ENCODE measurements at places on chromosomes 5 and 9. TPM values are rescaled to one million over a fixed set of nuclear protein-coding genes. Genes with fewer than 3 reads are reported as not detected.

GRCh38 chr9:92911511-92912475 lies 34.0 kb upstream of the ZNF484 start:
- no peak for DNase-seq

GRCh38 chr5:180541710-180542109 lies 47.5 kb downstream of the CNOT6 start:
- DNase-seq = no peak

DNA sequence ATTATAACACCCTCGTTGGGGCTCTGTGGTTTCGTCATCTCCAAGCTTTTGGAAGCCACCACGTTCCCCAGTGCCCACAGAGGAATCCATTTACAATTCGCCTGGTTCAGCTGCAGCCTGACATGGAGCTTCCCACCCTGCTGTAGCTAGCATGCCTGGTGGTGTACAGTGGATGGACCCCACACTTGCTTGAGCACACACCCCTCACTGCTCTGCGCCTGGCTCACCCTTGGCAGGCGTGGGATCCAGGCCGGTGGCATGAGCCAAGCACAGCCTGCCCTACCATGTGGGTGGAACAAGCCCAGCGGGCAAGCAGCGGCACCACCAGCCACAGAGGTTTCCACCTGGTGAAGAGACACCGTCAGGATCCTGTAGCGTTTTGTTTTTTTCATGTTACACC lies 1045.7 kb upstream of the CDH9 start:
- DNase-seq = no peak

DNA sequence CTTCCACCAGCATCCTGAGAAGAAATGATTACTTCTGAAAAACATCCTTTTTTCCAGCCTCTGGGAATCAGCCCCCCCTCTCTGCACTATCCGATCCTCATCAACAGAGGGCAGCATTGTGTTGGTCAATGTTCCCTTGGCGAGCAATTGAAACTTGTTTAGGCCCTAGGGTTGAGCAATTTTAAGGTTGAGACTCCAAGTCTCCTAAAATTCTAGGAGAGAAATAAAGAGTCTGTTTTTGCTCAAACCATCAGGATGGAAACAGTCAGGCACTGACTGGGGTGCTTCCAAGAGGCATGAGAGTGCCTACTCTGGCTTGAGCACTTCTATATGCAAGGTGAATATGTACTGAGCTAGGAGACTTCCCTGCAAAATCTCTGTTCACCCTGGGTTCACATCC lies 12.4 kb upstream of the CYFIP2 start:
- peak; percentile 58 for DNase-seq

DNA sequence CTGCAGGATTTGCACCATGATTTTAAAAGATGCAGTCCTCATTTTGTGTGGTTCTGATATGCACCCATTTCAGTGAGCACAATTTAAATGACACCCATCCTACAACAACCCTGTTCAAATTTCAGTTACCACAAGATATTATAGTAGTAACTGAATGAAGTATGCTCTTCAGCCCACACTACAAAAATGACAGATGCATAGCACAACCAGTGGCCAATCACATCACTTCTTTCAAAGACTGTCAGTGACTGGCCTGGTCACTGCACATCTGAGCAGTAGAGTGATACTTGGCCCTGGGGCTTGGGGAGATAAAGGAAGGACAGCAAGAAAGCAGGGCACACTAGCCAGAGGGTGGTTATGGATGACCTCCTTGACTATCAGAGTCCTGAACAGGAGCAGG lies 19.8 kb upstream of the IFNK start:
- no peak for DNase-seq

PALM2AKAP2 gene
- total RNA-seq = 26.6 TPM

DNA sequence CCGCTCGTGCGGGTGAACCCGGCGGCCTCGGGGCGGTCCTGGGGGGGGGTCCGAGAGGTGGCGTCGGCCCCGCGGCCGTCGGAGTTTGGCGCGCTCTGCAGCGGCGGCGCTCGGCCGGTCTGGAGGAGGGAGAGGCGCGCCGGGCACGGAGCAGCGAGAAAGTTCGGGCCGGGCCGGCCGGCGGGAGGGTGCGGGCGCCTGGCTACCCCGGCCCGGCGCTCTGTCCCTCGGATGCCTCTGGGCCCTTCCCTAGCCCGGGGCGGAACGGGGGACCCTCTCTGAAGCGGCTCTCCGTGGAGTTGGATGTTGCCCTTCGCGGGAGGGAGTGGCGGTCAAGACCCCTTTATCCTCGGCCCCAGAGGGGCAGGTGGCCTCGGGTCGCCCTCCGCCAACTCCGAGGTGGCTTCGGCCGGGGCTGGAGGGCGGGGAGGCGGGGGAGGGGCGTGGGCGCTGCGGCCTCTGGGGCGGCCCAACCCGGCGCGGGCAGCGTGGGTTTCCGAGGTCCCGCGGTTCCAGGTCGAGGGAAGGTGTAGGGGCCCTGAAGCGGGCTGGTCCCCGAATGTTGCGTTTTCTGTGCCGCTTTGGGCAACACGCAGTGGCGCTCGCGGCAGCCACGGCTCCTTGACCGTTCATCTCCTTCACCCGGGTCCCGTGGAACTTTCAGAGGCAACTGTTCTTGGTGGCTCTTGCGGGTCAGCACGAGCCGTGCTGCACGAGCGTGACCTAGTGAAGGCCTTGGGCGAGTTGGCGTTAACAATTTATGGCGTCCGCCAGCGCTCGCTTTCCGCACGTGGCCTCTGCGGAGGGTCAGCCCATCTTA lies 290.5 kb downstream of the DOCK8 start:
- peak; percentile 10 for DNase-seq

- no peak for DNase-seq
Observed at GRCh38 chr9:25472085-25472607, 206.1 kb downstream of the TUSC1 start.

UBAP2 gene
- total RNA-seq = 14.1 TPM
